ENCODE measurements at places on chromosomes 2 and 18.

DNA sequence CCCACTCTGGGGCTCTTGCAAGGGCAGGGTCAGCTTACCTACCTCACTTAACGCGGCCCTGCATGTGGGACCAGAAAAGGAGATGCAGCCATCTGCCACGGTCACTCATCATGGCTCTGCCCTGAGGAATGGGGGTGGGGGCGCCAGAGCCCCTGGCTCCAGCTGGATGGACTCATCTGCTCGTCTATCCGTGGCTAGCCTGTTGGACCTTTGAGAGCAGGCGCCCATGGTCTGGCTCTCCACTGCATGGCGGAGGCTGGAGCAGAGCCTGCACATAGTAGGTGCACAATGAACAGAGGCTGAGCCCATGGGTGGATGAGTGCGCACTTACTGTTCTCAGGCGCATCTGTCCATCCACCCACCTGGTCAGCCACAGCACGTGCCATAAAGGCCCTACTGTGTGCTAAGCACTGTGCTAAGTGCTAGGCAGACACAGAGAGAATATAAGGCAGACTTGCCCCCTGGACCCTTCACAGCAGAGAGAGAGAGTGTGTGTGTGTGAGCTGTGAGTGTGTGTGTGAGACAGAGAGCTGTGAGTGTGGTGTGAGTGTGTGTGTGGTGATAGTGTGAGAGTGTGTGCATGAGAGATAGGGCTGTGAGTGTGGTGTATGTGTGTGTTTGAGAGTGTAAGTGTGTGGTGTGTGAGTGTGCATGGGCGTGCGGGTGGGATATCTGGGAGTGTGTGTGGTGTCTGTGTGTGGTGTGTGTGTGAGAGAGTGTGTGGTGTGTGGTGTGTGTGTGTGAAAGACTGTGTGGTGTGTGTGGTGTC is 151.3 kb downstream of the TFCP2L1 start:
- no peak for DNase-seq

GRCh38 chr2:118525346-118525745 is 322.1 kb downstream of the EN1 start:
- DNase-seq, result no peak

DNA sequence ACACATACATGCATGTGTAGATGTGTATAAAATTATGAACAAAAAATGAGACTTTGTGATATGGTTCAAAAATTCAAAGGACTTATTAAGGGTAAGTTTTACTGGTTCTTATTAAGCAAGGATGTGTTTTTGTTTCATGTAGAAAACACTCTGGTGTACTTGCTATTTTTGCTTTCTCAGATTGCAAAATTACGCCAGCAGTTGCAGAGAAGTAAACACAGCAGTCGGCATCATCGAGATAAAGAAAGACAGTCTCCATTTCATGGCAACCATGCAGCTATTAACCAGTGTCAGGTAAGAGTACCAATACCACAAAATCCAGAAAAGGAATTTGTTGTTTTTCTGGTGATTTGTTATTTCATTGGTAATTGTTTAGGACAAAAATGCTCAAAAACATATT is 91.3 kb downstream of the FAM117B start:
- no peak for DNase-seq

DNA sequence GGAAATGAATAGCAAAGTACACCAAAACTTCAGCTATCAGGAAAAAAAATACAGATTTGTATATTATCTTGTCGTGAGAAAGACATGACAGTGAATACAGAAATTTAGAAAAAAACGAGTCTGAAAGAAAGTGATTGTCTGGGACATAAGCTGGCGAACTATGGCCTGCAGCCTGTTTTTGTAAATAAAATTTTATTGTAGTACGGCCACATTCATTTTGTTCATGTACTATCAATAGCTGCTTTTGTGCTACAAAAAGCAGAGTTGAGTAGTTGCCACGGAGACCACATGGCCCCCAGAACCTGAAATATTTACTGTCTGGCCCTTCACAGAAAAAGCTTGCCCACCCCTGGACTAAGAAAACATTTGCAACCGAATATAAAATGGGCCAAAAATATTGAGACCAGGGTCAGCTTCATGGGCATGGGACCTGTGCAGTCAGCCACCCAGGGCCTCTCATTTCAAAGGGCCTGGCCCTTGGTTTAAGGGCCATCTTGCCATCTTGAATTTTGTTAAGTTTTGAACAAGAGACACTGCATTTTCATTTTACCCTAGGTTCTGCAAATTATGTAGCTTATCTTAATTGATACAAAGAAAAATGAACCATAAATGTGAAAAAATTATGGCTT is 17.9 kb downstream of the ANTXR1 start:
- DNase-seq, result no peak

DNA sequence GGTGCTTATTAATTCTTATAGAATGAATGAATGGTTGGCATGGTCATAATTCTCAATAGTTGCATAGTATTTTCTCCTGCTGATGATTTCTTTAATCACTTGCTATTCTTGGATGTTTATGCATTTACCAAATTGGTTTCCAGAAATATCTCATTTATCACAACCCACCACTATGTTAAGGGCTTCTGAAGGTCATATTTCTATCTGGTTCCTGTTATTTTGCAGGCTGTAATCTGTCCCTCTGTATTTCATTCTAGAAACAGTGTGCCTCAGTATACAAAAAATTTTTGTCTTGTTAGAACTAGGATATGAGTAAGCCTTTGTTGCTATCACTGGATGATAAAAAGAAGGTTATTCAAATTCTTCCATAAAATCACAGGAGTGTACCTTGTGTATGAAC is 6.1 kb upstream of the ATP8B1 start:
- DNase-seq, result no peak

DNA sequence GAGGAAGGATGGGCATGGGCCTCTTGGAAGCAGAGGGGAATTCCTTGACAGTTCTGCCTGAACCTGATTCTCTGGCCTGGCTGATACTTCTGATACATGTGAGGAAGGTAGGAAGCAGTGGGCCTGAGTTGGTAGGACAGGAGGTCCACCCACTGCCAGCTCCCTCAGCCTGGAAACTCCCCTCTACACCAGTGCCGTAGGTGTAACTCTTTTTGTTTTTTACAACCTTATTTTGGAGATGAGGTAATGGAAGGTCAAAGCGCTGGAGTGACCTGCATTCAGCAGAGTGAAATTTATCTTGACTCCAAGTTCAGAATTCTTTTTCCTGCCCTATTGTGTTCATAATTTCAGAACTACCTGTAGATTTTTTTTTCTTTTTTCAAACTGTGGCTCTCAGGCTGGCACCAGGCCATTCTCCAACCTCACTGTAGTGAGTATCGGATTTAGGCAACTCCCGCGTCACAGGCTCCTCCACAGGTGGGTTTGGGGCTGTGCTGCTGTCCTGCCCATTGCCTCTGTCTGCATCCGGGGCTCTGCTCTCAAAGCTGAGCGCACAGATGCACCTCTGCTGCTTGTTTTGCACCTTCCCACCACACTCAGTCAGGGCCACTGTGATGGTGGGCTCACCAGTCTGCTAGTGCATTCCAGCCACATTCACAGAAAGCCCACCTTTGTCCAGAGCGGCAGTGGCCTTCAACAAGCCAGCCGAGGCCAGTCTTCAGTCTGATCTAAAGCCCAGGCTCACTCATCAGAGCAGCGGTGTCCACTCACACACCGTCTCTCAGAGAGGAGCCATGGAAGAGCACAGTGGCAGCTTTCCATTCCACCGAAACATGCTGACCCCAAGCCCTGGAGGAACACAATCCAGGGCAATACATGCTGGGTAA is 87.2 kb downstream of the UXS1 start:
- DNase-seq, result no peak

- DNase-seq, result peak; percentile 52
These were observed 1.3 kb upstream of the USP34 start for GRCh38 chr2:61471905-61472805.

DNA sequence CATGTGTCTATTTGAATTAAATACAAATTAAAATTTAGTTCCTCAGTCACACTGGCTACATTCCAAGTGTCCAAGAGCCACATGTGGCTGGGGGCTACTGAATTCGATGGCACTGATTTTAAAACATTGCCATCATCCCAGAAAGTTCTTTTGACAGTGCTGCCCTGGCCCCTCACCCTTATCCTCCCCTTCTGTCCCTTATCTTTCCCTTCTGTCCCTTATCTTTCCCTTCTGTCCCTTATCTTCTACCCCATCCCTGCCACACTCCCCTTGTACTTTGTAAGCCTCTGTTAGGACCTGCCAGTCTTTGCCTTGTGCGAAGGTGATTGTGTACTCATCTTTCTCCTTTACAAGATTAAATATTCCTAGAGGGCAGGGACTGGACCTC is 85.2 kb downstream of the DNMT3A start:
- no peak for DNase-seq

DNA sequence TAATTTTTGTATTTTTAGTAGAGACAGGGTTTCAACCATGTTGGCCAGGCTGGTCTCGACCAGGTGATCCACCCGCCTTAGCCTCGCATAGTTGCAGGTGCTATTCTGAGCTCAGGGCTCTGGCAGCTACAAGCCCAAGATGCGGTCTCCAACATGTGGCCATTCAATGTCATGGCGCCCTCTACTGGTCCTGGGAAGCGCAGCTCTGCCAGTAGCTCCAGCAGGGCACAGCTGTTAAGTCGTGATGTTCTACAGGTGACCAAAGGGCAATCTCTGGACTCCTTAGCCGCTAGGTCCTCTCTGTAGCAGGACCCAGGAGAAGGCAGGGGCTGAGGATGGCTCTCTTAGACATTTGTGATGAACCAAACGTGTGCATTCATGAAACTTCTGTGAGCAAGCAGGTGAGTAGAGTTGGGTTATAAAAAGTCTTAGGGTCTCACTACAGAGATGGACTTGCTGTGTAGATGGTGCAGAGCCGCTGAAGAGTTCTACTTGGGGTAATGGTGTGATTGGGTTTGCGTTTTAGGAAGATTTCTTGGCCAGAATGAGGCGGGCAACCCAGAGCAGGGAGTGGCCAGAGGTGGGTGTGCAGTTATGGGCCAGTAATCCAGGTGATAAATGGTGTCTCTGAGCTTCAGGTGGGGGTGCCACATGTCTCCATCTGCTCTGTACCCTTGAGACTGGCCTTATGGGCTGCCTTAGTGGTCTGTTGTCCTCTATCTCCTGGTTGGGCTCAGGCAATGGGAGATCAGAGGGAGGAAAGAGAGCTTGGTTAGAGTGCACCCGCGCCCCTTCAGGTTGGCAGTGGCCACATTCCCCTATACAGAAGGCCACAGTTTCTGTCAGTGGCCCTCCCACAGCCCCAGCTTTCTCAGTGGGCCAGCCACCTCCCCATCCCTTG is 31.0 kb downstream of the IL37 start:
- peak; percentile 14 for DNase-seq

DNA sequence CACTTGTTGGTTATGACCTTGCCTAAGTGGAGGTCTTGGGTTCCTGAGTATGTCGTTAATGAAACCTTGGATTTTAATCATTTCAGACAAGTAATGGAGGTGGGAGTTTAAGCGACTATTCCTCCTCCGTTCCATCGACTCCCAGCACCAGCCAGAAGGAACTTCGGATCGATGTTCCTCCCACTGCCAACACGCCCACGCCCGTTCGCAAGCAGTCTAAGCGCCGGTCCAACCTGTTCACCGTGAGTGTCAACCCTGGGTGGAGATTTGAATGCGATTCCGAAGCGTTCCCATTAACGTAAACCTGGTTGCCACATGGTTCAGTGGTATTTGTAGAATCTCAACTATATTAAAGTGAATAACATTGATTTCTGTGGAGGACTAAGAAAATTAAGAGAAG is 305.4 kb downstream of the AGAP1 start:
- no peak for DNase-seq

GRCh38 chr18:54109131-54109683 is 115.3 kb downstream of the MBD2 start:
- DNase-seq, result no peak

DNA sequence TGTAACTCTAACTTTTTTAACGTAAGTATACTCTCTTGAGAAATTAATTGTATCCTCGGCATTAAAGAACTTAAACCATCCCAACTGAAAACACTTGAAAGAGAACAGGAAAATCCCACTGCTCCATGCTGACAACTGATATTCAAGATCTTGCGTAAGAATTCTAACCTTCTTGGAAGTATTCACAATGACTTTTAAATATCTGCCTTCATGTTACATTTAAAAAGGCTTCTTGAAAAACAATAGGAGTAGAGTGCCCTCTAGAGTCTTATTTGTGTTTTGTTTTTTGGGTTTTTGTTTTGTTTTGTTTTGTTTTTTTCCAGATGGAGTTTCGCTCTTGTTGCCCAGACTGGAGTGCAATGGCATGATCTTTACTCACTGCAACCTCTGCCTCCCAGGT is 65.4 kb upstream of the DNAJC10 start:
- peak; percentile 75 for DNase-seq

GRCh38 chr2:65064728-65065552 is 8.7 kb downstream of the CEP68 start:
- peak; percentile 50 for DNase-seq

GRCh38 chr18:76476665-76477561 is 18.1 kb downstream of the ZNF516 start:
- DNase-seq, result peak; percentile 81

- DNase-seq, result no peak
These were observed 194.9 kb downstream of the SS18 start for GRCh38 chr18:25895518-25895917.

DNA sequence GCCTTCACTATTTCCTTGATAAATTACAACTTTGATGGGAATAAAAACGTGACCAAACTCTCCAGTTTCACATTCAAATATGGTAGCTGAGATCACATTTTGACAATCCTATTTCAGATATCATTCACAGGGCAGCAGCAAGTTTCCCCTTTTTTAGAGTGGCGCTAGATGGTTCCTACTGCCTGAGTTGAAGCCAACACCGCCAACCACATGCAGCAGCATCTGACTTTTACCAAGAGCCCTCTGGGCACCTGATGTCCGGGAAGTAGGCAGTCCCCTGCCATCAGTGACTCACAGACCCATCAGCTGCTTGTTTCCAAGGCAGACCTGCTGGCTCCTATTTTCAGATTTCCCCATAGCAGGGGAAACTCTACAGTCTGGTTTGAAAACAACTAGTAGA is 4.0 kb upstream of the MREG start:
- DNase-seq, result no peak

GRCh38 chr2:10217489-10218435 is 84.9 kb upstream of the HPCAL1 start:
- DNase-seq, result no peak

DNA sequence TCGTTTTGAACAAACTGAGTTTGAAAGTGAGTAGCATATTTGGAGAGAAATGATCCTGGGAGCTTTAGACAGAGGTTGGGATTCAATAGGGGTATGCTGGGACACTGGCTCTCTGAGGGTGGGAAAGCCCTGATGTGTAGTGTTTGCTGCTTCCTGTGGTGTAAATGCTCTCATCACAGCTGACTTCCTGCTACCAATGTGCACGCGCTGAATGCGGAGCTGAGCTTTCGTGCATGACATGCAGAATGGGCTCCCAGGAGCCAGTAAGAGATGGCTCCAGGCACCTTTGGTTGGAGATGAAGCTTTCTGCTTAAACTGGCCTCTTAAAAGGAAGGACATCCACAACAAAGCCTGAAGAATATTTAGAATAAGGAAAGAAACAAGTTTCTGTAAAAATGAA is 224.1 kb upstream of the CCDC150 start:
- DNase-seq, result no peak

DNA sequence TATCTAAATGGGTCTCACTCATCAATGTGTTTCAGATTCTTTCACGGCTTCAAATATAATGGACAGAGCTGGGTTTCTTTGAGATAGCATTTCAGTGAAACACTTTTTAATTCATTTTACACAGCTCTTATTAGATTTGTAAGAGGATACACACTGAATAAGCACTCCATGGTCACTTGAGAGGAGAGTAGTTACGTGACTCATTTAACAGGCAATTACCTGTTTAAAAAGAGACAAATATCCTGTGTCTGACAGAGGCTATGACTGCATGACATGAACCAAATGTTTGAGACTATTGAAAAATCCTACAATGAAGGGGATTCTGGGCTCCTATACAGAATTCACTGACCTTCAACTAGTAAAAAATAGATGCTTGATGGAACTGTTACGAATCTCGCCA is 786.9 kb downstream of the EPHA4 start:
- DNase-seq, result no peak

Data from kidney glomerular epithelial cell (primary cell).